ENCODE measurements at places on chromosomes 16 and 17.

- peaks cover 2% of the 10 kb centered on the region for H3K4me1 ChIP-seq
- peaks cover 2% of the 10 kb centered on the region for H3K27me3 ChIP-seq
- no peak for DNase-seq
- H3K36me3 ChIP-seq: no peaks in the 10 kb centered on the region
- no peak overlapping the region for H3K27ac ChIP-seq
These were observed 481 bp upstream of the GLTPD2 start for GRCh38 chr17:4788159-4788806.

DNA sequence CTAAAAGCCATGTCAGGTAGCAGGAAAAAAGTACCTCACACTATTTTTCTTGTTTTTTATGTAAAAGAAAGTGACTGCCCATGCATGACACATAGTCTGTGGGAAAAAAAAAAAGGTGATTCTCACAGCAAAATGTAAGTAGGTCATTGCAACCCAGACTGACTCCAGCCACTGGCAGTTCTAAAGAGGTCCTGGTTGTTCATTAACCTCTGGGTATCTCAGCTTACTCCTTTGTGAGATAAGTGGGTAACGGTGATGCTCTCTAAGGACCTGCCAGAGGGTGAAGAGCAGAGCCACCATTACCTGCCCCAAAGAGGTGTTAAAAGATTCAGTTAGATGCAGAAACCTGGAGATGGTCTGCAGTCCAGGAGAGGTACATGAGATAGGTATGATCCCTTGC, 531.9 kb downstream of the GRIN2A start:
- no peak overlapping the region for H3K4me3 ChIP-seq
- H3K4me1 ChIP-seq: no peaks in the 10 kb centered on the region
- DNase-seq: peak; percentile 38

DNA sequence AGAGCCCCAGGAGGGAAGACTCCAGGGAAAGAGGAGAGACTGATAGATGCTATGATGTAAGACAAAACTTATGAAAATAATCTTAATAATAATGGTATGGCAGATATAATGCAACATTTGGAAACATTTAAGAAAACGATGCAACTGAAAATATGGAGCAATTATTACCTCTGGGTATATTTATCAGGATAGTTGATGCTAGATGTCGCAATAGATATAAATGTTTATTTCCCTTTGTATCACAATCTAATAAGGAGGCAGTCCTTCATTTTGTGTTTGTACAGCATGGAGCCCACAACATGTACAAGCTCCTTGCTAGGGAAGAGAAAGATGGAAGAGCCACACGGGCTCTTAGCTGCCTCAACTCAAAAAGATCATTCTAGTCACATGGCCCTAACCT, 101.1 kb upstream of the TMEM132E start:
- H3K27ac ChIP-seq: no peak overlapping the region
- H3K27me3 ChIP-seq: no peaks in the 10 kb centered on the region
- no peak for DNase-seq
- no peaks in the 10 kb centered on the region for H3K36me3 ChIP-seq

- no peak overlapping the region for H3K27ac ChIP-seq
- no peak for DNase-seq
- no peak overlapping the region for H3K4me3 ChIP-seq
- H3K36me3 ChIP-seq: no peaks in the 10 kb centered on the region
These were observed 79.5 kb downstream of the CPPED1 start for GRCh38 chr16:12724226-12724625.

DNA sequence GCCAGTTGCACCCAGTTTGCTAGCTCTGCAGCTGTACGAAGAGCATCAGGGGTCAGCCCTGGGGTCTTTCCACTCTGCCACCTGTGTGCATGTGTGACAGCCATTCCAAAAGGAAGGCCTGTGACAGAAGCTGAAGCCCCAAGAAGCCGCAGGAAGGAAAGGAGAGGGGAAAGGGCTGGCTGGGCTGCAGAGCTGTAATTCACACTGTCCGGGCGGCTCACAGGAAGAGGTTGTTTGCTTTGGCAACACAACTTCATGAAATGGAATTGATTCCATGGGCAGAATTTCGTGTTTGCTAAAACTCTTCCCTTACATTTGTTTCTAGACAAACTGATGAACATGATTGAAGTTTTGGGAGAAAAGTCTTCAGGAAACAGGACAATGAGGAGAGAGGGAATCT, 14.8 kb downstream of the TMEM204 start:
- DNase-seq: no peak
- H3K27ac ChIP-seq: no peak overlapping the region
- no peak overlapping the region for H3K4me3 ChIP-seq
- H3K36me3 ChIP-seq: no peaks in the 10 kb centered on the region
- no peaks in the 10 kb centered on the region for H3K27me3 ChIP-seq

GRCh38 chr16:27241658-27242057, 26.9 kb downstream of the NSMCE1 start:
- no peak for DNase-seq
- H3K36me3 ChIP-seq: no peaks in the 10 kb centered on the region
- H3K4me3 ChIP-seq: no peak overlapping the region
- peaks cover 5% of the 10 kb centered on the region for H3K4me1 ChIP-seq
- no peaks in the 10 kb centered on the region for H3K27me3 ChIP-seq

DNA sequence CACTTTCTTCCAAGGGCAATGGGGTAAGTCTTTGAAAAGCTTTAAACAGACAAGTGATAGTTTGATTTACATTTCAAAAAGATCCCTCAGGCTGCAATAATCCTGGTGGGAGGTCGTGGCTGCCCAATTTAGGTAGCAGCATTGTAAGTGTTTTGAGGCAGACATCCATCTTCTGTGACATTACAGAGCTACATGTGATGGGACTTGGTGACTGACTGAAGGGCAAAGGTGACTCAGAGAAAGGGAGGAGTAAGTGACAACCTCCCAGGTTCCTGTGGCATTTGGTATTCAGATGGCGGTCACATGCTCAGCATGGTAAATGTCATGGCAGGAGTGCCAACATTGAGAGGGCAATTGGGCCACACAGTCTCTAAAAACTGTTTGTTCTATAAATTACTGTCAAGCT, 26.5 kb downstream of the STAT3 start:
- H3K36me3 ChIP-seq: no peaks in the 10 kb centered on the region
- H3K4me1 ChIP-seq: peaks cover 10% of the 10 kb centered on the region
- no peak overlapping the region for H3K4me3 ChIP-seq
- H3K27me3 ChIP-seq: no peaks in the 10 kb centered on the region
- peak; percentile 54 for DNase-seq

- no peak overlapping the region for H3K4me3 ChIP-seq
- no peaks in the 10 kb centered on the region for H3K27me3 ChIP-seq
- H3K36me3 ChIP-seq: no peaks in the 10 kb centered on the region
- no peak overlapping the region for H3K27ac ChIP-seq
These were observed 68.0 kb upstream of the TOB1 start for GRCh38 chr17:50934161-50934560.

- H3K27ac ChIP-seq: no peak overlapping the region
- no peaks in the 10 kb centered on the region for H3K36me3 ChIP-seq
- H3K4me3 ChIP-seq: no peak overlapping the region
These were observed 73.1 kb downstream of the CDH13 start for GRCh38 chr16:82699711-82700495.

- no peak for DNase-seq
- H3K27me3 ChIP-seq: no peaks in the 10 kb centered on the region
- no peak overlapping the region for H3K27ac ChIP-seq
- H3K36me3 ChIP-seq: no peaks in the 10 kb centered on the region
- no peak overlapping the region for H3K4me3 ChIP-seq
These were observed 67.4 kb downstream of the MYO18A start for GRCh38 chr17:29112771-29113295.

DNA sequence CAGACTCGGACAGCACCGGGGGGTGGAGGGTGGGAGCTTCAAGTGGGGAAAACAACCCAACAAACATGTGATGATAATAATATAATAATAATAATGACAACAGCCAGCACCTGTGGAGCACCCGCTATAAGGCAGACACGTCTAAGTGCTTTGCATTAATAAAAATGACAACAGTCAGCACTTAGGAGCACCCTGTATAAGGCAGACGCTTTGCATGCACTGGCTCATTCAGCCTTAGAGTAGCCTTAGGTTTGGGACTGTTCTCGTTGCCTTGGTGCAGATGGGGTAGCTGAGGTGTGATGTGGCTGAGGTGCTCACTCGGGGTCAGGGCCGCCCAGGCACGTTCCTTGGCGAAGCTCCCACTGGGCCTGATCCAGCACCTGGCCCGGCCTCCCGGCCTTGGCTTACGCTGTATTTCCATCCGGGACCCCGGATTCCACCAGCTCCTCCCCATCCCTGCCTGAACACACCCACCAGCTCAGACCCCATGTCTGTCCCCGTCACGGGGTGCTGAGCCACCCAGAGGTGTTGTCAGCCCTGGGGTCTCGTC, 144.0 kb upstream of the CIBAR2 start:
- H3K4me1 ChIP-seq: no peaks in the 10 kb centered on the region
- H3K27ac ChIP-seq: no peak overlapping the region
- H3K36me3 ChIP-seq: no peaks in the 10 kb centered on the region
- H3K27me3 ChIP-seq: no peaks in the 10 kb centered on the region
- no peak overlapping the region for H3K4me3 ChIP-seq

DNA sequence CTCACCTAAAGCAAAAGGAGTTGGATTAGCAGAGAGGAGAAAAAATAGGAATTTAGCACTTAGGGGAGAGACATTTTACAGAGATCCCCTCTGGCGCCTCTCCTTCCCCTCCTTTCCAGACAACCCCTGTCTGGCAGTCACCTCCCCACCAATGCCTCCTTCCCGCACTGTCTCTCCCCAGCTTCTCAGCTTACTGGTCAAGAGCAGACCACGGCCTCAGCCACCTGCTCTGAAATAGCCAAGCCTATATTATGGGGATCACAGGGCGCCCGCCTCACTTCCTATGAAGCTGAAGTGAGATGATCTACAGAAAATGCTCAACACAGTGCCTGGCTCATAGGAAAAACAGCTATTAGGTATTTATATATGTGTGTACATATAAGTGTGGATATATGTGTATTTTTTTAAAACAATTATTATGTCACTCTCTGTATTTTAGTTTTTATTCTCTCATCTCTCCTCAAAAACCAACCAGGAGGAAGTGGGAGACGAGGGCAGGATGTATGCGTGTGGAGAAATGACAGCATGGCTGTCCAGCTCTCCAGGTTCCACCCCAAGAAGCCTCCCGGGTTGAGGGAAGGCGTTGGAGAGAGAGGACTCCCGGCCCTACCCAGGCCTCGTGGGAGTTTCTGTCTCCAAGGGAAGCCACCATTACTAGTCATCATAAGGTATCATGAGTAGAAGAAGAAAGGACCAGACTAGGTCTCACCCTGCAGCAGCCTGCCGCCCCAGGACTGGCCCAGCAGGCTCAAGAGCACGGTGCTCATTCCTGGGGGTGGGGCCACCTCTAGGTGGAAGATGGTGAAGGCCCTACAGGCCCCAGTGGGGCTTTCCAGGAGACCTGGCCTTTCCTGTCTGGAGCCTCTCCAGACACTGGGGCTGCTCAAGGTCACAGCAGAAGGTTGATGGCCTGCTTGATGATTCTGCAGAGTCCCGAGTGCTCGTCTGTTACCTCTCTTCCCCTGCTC, 27.2 kb downstream of the MAP3K14 start:
- H3K27me3 ChIP-seq: no peaks in the 10 kb centered on the region
- H3K4me3 ChIP-seq: no peak overlapping the region
- H3K27ac ChIP-seq: no peak overlapping the region
- peaks cover 1% of the 10 kb centered on the region for H3K36me3 ChIP-seq

- no peak overlapping the region for H3K27ac ChIP-seq
- no peaks in the 10 kb centered on the region for H3K36me3 ChIP-seq
- H3K27me3 ChIP-seq: no peaks in the 10 kb centered on the region
- H3K4me1 ChIP-seq: no peaks in the 10 kb centered on the region
These were observed 6.7 kb downstream of the ZNF646 start for GRCh38 chr16:31080756-31081419.

GRCh38 chr16:48534601-48535340, 75.2 kb downstream of the N4BP1 start:
- H3K27ac ChIP-seq: no peak overlapping the region
- H3K27me3 ChIP-seq: no peaks in the 10 kb centered on the region
- DNase-seq: no peak
- peaks cover 2% of the 10 kb centered on the region for H3K36me3 ChIP-seq

- no peak overlapping the region for H3K27ac ChIP-seq
- H3K4me1 ChIP-seq: no peaks in the 10 kb centered on the region
- no peak overlapping the region for H3K4me3 ChIP-seq
- H3K36me3 ChIP-seq: no peaks in the 10 kb centered on the region
- DNase-seq: no peak
These were observed 27.6 kb upstream of the RBBP6 start for GRCh38 chr16:24511792-24512191.

DNA sequence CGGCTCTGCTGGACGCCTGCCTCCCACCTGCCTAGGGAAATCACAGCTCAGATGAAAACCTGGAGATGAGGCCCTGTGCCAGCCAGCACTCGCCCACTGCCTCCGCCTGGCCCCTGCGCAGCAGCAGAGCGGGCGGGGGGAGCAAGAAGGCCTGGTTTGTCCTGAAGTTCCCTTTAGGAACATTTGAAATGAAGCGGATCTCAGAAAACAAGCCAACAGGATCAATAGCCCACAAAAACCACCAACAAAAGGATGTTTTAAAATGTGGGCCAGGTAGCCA, 48.0 kb downstream of the RBFOX3 start:
- no peak overlapping the region for H3K4me3 ChIP-seq
- no peak for DNase-seq
- no peak overlapping the region for H3K27ac ChIP-seq
- H3K27me3 ChIP-seq: no peaks in the 10 kb centered on the region

- H3K36me3 ChIP-seq: no peaks in the 10 kb centered on the region
- no peak for DNase-seq
- H3K27ac ChIP-seq: no peak overlapping the region
- H3K4me3 ChIP-seq: no peak overlapping the region
- no peaks in the 10 kb centered on the region for H3K27me3 ChIP-seq
- H3K4me1 ChIP-seq: no peaks in the 10 kb centered on the region
These were observed 107.0 kb downstream of the RMI2 start for GRCh38 chr16:11452298-11452697.

GRCh38 chr17:16492613-16493530, 879 bp upstream of the LRRC75A start:
- peaks cover 3% of the 10 kb centered on the region for H3K4me1 ChIP-seq
- no peak overlapping the region for H3K4me3 ChIP-seq
- no peaks in the 10 kb centered on the region for H3K27me3 ChIP-seq
- no peaks in the 10 kb centered on the region for H3K36me3 ChIP-seq
- DNase-seq: no peak
- H3K27ac ChIP-seq: no peak overlapping the region

DNA sequence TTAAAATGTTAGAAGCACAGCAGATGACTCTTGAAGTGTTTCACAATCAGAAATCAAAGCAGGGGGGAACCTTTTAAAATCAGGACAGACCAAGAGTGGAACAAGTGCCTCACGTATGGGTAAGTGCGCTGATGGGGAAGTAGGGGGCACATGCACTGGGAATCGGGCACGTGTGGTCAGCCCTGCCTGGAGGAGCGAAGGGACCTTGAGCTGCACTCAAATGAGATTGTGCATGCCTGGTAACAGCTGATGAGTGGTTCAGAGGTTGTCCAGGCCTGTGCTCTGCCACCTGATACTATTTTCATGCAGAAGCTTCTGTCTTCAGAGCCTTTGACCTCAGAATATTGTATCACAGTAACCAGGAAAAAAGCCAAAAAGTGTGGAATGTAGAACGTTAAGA, 13.7 kb upstream of the XYLT2 start:
- no peak overlapping the region for H3K4me3 ChIP-seq
- H3K27ac ChIP-seq: no peak overlapping the region
- no peaks in the 10 kb centered on the region for H3K27me3 ChIP-seq
- H3K36me3 ChIP-seq: no peaks in the 10 kb centered on the region
- H3K4me1 ChIP-seq: no peaks in the 10 kb centered on the region

- peaks cover 2% of the 10 kb centered on the region for H3K4me1 ChIP-seq
- no peaks in the 10 kb centered on the region for H3K36me3 ChIP-seq
- H3K27ac ChIP-seq: no peak overlapping the region
These were observed 333.1 kb upstream of the XYLT1 start for GRCh38 chr16:17803625-17804410.

Data from mesendoderm (in vitro differentiated cells).